Activated naive CD4-positive, alpha-beta T cell (primary cell): ENCODE measurements at places on chromosomes 4 and X.

DNA sequence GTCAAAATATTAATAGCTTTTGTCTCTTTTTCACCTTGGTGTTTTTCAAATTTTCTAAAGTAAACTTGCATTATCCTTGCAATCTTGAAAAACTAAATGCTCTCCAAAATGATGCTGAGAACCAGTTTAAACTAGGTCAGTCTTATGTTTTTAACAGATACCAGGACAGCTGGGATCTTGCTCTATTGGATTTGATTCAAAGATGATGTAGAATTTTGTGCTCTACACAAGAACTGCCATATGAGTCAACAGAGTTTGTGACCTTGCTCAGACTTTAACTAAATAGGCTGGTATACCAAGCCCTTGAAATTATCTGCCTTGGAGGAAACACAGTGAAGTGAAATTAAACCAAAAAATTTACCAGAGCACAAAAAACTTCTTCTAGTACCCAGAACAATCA, 991.1 kb downstream of the STPG2 start:
- DNase-seq, result no peak

DNA sequence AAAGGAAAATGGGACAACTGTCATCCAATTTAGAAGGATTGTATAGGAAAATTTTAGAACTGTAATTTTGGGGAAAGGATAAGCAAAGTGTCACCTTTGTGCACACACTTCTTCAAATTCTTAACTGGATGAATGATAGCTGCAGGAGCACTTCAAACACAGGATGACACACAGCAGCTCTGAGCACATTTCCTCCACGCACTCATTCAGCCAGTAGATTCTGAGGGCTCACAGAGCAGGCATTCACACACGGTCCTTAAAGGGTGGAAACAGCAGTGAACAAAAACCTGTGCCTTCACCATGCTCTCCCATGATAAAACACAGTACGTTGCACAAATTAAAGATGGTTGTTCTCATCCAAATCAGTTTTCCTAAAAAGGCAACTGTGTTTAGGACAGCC, 38.5 kb upstream of the KLF3 start:
- no peak for DNase-seq

DNA sequence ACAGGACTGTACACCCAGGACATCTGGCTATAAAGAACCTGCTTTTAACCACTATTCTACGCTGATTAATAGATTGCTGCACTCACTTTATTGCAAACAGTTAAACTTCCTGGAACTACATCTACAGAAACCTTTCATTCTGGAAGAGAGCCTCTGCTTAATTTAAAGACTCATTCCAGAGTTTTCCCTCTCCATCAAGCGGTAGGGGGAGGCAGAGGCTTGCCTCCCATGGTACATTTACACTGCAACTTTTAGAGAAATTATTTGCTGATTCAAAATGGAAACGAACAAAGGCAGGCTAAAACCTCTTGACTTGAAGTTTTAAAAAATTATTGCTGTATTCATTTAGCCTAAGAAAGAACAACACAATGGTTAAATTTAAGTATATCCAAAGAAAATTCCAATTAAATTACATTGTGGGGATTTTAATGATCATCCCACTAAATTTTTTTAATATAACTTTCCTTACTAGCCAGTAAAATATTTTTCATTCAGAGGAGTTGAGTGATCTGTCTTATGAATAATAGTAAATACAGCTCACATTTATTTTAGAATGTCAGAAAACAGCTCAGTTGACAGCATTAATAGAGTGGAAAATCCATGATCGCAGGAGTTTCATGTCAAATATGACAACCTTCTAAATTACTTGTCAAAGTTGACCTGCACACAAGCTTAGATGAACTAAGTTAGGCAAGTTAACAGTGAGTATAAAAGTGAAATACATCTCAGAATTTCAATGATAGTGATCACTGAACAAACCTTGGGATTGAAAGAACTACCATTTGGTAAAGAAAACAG, 46.3 kb upstream of the PCDH10 start:
- DNase-seq, result no peak

GRCh38 chr4:55364691-55365344, 18.8 kb downstream of the SRD5A3 start:
- no peak for DNase-seq

GRCh38 chr4:166309286-166309685, 436.2 kb downstream of the TLL1 start:
- DNase-seq, result no peak

DNA sequence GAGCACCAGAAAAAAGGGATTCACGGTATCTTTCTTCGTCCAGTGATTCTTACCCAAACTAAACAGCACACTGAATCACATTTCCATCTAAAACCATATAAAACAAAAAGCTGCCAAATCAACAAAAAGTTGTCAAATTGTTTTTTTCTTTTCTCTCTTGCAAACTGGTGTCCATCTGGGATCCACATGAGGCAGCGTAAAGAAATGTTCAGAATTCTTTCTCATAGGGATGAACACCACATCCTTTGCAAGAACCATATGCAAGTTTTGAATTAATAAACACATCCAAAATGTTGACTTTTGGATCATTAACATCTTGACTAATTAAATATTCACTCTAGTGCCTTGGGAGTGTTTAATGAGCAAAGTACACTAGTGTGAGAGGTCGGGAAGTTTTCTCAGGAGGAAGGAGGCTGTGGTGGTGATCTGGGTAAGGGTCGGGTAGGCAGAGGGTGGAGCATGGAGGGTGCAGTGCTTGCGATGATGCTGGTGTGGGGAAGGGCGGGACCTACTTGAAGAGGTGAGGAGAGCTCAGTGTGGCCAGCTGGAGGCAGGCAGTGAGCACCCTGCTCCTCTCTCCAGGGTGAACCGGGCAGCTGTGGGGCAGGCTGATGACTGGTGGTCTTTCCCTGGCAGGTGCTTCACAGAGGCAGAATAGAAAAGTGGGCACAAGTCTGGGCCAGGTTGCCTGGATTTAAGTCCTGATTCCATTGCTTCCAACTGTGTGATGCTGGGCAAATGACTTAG, 72.8 kb downstream of the NSUN7 start:
- DNase-seq, result no peak

DNA sequence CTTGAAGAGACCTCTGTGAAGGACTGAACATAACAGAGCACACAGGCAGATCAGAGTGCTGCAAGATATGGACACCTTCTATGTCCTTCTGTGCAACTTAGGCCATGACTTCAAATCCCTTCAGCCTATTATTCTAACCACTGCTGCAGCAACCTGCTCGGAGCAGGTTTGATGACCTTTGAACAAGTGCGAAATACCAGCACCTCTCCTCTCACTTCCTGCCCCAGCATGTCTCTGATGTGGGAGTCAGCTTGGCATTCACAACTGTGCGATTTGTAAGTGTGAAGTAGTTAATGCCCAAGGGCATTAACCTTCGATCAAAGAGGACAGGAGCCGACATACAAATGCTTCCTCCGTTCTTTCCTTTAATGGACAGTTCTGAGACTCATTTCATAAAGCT, 1.6 kb upstream of the EXOC1 start:
- DNase-seq, result no peak

DNA sequence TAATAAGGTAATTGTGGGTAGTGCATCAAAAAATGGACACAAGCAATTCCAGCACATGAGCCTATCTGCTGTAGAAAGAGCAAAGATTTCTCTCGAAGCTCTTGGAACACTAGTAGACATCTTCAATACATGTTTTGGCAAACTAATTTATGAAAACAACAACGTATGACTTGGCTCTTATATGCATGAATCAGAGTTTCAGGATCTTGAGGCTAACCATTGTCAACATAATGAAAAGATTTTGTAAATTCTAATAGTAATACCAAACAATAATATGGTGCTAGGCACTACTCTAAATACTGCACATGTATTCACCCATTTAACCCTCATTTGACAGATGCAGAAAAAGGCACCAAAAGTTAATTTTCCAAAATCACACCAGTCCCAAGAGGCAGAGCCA, 25.1 kb upstream of the ANKRD50 start:
- no peak for DNase-seq

DNA sequence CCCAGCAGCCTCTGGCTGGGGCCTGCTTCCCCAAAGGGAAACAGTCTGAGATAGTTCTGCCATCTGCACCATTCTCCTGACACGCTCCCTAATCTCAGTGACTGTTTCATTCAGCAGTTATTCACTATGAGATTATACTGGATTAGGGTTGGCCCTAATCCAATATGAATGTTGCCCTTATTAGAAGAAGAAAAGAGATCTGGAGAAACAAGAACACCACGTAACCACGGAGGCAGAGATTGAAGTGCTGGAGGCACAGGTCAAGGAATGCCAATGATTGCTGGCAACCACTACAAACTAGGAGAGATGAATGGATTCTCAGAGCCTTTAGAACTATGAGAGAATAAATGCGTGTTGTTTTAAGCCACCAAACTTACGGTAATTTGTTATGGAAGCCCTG, 7.4 kb downstream of the ACOX3 start:
- DNase-seq, result no peak

GRCh38 chr4:90071289-90072235, 55.6 kb upstream of the CCSER1 start:
- no peak for DNase-seq

- no peak for DNase-seq
Measured at GRCh38 chrX:55451626-55451989, 319 bp upstream of the MAGEH1 start.

DNA sequence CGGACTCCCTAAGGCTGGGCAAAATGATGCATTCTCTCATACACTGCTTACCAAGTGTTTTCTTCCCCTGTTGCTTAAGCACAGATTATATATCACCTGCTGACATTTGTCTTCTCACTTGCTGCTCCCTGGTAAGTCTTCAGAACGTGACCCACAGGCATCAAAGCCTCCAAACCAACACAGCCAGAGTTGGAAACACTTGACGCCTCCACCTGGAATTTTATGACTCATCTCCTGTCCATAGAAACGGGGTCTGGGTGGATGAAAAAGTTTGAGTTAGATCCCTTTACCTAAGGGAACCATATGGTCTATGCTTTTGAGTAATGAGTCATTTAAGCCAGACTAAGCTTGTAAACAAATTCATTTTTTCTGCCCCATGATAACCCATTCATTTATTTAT, 251.6 kb downstream of the USP46 start:
- no peak for DNase-seq

DNA sequence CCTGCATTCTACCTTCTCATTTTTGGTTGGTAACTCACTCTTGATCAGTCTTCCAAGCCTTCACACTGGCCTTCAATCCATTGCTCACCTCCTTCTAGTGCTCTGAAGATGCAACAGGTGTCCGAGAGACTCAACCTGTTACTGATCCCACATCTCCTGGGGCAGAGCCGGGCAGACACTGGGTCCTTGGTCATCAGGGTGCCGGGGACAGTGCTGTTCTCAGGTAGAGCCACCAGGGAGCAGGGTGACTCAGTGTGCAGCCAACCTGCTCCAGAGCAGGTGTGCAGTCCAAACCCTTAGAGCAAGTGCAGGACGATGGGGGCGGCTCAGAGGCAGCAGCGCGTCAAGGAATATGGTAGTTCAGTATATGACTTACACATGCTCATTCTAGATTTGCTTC, 188.4 kb downstream of the DHX15 start:
- no peak for DNase-seq

GRCh38 chrX:79336869-79337815, 30.0 kb downstream of the ITM2A start:
- no peak for DNase-seq

- DNase-seq, result no peak
Measured at GRCh38 chr4:17275836-17276235, 236.1 kb downstream of the QDPR start.

DNA sequence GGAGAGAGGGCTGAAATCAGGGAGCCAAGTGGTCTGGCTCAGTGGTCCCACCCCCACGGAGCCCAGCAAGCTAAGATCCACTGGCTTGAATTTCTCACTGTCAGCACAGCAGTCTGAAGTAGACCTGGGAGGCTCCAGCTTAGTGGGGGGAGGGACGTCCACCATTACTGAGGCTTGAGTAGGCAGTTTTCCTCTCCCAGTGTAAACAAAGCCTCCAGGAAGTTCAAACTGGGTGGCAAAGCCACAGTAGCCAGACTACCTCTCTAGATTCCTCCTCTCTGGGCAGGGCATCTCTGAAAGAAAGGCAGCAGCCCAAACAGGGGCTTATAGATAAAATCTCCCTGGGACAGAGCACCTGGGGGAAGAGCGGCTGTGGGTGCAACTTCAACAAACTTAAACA, 88.1 kb downstream of the NPFFR2 start:
- no peak for DNase-seq

DNA sequence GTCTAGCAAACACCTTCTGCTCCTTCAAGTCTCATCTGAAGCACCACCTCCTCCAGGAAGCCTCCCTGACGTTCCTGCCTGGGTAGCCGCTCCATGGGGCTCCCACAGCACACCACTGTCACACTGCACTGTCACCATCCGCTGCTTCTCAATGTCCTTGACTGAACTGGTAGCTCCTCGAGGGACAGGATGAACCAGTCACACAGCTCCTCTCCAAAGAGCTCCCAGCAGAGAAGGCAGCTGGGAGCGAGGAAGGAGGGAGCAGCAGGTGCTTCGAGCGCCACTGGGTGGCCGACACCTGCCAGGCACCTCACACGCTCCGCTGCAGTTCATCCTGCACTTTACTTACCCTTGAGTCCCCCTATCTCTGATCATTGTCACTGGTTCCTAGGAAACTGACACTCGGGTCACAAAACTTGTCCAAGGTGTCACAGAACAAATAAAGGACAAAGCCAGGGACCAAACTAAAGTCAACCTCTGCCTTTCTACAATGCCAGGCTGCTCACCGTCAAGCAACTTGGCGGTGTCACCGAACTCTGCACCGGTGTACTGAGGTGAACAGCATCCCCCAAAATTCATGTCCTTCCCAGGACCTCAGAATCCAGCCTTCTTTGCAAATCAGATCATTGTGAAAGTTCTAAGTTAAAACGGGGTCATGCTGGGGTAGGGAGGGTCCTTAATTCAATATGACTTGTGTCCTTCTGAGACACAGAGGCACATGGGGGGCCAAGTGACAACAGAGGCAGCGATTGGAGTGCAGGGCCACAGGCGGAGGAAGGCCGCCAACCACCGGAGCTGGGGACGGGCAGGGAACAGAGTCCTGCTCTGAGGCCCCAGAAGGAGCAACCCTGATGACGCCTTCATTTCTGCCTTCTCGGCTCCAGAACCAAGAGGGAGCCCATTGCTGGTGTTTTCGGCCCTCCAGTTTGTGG, 5.5 kb upstream of the S100P start:
- no peak for DNase-seq
